ENCODE measurements at places on chromosomes 12 and 14.
A peak's percentile ranks its signal among the peaks of the same experiment; 100 is the strongest.

DNA sequence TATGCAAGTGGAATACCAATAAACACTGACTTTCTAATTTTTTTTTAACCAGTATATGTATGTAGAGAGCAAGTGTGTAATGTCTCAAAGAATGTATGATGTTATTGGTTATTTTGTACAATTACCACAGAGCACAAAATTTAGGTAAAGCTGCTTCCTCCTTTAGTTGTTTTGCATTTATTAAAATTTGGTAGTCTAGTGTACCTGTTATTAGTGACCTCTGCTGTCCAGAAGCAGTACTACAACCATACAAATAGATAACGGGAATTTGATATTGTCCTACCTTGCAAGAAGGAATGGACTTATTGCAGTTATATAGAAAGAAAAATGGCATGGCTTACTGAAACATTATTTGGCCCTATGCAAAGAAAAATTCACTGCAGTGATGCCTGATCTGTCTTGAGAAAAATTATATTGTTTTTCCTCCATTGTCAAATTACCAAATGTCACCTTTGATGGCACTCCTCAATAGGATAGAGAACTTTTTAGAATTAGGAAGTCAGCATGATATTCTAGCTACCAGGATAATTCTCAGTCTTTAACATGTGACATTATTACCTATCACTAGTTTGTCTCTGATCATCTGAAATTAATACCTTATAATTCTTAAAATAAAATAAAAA, 153.9 kb upstream of the RMST start:
- DNase-seq, result peak; percentile 40

GRCh38 chr12:10339053-10339840, 31.6 kb downstream of the KLRD1 start:
- DNase-seq, result peak; percentile 12

DNA sequence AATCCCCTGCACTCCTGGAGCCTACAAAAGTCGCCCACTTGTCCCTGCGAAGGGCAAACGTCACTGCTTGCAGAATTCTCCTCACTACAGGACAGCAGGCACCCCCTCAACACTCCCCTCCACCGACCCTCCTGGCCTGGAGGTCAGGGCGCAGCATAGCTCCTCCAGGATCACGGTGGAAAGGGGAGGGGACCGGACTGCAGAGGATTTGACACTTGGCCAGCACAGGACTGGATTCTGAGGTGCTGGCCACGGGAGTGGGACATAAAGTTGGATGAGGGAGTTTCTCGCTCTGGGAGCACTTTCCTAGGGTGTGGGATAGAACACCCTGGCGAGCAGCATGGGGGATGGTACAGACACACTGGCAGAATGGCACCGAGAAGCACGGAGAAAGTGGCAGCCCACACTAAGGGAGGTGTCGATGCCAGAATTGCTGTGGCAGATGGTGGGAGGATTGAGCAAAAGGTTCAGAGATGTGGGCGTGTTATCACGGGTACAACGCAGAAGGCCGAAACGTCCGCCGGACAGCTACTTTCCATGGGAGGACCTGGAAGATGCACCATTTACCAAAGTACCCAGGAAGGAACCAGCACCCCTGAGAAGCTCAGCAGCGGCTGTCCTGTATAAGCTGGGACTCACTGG, 51.4 kb upstream of the DIO3 start:
- no peak for DNase-seq

DNA sequence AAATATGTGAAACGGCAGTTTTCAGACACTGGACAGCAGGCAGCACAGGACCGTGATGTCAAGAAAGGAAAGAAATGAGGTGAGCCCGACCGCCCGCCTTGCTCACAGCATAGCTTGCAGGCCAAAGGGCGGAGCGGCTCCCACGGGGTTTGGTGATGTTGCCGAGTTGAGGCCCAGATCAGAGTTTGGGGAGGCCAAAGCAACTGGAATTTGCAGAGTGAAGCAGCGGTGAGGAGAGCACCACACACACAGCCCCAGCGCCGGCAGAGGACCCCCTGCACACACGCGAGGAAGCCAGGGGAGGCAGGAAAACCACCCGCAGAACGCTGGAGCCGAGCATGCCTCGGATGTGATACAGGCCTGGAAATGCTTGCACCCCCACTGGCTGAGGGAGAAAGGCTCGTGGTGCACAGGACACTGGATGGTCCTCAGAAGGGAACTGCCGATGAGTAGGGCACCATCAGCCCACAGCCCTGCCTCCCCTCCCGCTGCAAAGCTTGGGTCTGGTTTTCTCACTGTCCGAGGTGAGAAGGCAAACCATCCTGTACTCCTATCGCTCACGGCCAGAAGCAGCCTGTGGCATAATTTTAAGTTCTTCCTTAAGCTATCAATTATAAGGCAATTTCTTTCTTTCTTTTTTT, 25.7 kb upstream of the PLD4 start:
- DNase-seq, result peak; percentile 19

GRCh38 chr14:104924421-104925213, at the start of gene PLD4:
Gene PLD4, plus strand, starts transcription at chr14:104924879. Its CDS starts 2,262 bp downstream, at chr14:104927141.
- DNase-seq, result no peak

DNA sequence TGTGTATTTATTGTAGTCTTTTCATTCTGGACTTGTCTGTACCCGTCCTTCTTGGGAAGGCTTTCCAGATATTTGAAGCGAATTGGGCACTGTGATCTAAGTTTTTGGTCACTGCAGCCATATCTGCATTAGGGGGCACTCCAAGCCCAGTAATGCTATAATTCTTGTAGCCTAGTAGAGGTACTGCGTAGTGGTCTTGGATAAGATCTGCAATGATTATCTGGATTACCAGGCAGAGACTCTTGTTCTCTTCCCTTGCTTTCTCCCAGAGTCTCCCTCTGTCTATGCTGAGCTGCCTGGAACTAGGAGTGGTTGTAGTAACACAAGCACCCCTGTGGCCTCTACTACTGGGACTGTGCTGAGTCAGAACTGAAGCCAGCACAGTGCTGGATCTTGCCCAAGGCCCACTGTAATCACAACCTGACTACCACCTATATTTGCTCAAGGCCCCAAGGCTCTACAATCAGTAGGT, 30.0 kb downstream of the SLC38A2 start:
- peak; percentile 52 for DNase-seq

- no peak for DNase-seq
Observed at GRCh38 chr12:15706010-15706676, 83.0 kb downstream of the EPS8 start.

GRCh38 chr12:8157484-8158198, 826 bp downstream of the ZNF705A start:
- DNase-seq, result no peak

GRCh38 chr12:109883461-109883860, 3.1 kb upstream of the GLTP start:
- no peak for DNase-seq

DNA sequence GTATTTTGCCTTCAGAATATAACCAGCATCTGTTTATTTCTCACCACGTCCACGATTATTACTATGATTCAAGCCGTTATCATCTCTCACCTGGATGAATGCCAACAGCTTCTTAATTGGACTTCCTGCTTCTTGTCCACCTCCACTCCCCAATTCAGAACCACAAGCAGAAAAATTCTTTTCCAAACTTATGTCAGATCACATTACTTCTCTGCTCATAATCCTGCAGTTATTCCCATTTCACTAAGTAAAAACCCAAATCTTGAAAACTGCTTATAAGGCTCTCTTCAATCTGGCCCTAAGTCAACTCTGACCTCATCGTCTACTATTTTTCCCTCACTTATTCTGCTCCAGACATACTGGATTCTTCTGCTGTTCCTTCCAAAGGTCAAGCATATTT, 2.0 kb downstream of the CRY1 start:
- peak; percentile 83 for DNase-seq

DNA sequence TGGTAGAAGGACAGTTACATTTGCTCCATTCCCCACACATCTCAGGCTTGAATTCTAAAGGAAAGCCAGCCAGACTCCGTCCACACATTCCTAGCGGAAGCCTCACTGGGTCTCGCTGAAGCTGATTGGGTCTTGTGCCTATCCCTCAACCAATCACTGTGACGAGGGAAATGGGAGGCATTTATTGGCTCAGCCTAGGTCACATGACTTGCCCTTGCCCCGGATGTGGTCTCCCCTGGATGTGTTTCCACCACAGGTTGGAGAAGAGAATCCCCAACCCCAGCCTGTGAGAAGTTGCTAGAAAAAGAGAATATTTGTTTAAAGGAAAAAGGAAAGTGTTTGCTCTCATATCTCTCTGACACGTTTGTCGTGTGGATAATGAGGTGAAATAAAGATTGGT, 93.4 kb downstream of the C12orf75 start:
- DNase-seq, result no peak

- DNase-seq, result no peak
Observed at GRCh38 chr14:73231981-73232851, 5.1 kb upstream of the PAPLN start.

DNA sequence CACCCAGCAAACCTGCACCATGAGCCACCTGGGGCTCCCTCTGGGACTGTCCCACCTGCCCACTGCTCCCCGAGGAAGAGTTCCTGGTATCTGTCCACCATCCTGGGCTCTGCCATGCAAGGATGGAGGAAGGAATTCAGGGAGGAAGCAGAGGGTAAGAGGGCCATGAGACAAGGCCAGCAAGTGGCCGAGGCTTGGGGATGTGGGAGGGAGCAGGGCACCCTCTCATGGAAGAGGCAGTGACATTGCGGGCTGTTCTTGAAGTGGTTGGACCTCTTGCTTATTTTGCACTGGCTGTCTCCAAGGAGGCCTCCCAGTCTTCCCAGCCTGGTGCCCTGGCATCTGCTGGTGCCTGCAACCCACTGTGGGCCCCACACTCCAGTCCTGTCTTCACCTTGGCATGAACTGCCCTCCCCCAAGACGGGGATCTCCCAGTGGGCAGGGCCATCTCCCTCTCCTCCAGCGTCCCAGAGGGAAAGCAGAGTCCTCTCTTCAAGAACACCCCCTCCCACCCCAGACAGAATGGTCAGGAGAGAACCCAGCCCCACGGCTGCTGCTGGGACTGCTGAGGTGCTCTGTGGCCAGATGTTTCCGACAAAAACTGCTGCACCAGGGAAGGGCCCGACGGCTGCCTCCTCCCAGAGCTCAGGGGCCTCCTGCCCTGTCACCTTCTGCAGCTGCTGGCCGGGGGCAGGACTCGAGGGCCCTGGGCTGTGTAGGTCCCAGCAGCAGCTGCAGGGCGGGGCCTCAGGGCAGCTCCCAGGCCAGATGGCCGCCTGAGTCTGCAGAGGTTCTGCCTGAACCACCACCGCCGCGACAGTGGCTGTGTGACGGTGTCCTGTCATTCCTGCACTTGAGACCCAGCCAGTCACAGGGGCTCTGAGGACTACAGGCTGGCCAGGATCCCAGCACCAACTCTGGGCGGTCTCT, 1.8 kb upstream of the AKT1 start:
- no peak for DNase-seq

GRCh38 chr12:113190761-113191160, 5.2 kb downstream of the RITA1 start:
- DNase-seq, result peak; percentile 25

DNA sequence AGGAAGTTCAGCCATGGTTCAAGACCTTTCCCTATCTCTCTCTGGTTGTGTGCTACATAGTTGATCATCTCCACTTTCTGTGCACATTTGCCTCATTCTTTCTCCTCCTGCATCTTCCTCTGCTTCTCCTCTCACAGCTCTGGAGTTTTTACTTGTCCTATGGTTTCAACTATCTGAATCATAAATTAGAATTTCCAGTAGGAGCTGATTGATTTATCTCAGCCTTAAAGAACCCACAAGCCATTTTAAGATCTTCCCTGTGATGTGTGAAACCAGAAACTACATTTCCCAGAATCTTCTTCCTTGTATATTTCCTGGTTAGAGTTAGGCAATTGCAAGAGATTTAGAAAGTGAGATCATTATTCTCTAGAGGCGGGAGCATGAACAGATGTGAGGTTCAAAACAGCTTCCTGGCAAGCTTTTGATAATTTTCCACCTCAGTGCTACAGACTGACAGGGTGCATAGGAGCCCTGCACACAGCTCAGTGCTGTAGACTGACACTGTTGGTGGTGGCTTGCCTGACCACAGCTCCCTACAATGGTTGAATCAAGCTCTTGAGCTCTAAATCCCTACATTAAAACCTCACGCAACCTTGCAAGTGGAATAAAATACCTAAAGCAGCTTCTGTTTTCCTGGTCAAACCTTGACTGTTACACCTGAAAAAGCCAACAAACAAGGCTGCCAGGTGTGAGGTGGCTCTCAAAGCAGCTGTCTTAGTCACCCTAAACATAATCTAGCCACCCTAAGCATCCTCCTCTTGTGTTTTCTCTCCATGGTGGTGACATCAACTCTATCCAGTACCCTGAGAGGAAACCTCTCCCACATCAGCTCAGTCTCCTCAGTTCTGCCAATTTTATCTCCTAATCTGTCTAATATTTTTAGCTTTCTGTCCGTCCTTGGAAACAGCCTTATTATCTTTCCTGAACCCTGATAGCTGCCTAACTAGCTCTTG, 21.5 kb upstream of the IFNG start:
- peak; percentile 4 for DNase-seq

DNA sequence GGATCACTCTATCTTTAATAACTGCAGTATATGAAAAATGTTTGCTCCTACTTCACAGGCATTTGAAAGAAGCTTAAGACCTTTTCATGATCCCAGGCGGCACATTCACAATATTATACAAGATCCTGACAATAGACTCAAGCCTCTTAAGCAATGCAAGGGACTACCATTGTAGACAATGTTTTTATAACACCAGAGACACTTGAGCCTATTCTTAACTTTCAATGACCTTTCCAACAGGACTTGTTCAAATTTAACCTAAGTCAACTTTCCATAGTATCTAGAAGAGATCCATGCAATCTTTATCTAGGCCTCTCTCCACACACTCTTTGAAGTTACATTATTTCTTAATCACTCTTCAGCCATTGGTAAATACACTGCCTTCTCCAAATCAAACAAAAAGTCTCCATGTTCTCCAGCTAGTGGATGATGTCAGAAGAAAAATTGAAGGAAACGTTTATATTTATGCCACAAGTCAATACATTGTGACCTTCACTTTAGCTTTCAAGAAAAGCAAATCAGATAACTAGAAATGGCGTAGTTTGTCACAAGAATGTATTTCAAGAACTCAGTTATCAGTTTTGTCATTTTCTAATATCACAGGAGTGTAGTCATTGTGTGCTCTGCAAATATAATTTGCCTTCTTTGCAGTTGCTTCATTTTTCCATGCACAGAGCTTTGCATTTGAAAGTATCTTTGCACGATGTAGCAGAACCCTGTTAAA, 41.2 kb downstream of the PHLDA1 start:
- no peak for DNase-seq

- no peak for DNase-seq
Observed at GRCh38 chr12:71642264-71642663, 21.4 kb downstream of the ZFC3H1 start.

GRCh38 chr12:109682708-109683060, 30.9 kb upstream of the FAM222A start:
- no peak for DNase-seq

DNA sequence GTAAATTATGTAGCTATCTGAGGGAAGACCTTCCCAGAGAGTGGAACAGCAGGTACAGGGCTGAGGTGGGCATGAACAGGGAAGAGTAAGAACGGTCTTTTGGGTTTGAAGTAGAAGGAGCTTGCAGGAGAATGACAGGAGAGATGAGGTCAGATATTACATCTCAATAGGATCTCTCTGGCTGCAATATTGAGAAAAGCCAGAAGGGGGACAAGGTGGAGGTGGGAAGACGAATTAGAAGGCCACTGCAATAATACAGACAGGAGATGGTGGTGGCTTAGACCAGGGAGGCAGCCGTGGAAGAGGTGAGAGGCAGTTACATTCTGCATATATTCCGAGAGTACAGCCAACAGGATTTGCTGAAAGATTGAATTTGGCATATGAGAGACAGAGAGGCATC, 310.2 kb downstream of the APAF1 start:
- no peak for DNase-seq

GRCh38 chr12:29517264-29517663, 19.8 kb upstream of the OVCH1 start:
- DNase-seq, result no peak

All from fibroblast of skin of right biceps (primary cell).